ENCODE measurements at places on chromosomes 13 and 19.

DNA sequence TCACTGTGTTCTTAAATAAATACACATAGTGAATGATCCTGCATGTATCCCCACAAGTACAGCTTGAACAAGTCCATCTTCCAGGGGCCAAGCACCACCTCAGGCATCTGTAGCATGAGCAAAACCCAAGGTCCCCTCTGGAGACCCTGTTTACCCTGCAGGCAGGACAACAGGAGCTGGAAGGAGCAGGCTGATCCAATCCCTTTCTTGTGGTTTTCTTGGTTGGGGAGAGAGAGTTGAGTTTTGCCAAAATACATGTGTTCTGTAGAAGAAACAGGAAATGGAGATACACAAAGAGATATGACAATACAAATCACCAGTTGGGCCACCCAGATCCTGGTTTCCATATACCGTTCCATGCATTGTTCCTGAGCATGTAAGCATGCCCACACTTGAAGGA, 92.8 kb downstream of the SHISA2 start:
- no peak for DNase-seq

DNA sequence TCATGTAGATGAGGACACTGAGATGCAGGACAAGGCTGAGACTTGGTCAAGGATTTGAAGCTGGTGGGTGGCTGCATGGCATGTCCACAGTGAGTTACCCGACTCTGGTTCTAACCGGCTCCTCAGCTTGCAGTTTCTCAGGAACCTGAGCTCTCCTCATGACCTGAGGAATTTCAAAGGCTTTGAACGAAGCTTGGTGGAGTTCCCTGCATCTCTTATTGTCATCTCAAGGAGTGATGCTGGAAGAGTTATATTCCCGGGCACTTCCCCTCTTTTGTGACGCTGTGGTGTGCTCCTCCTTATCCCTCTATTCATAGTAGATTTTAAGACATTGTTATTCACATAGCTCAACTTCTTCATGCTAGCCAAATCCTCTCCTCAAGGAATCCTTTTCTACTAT, 500.1 kb upstream of the HTR2A start:
- no peak for DNase-seq

GRCh38 chr19:2282062-2282861, at the start of gene PEAK3:
Gene PEAK3, minus strand, starts transcription at chr19:2282175. Its CDS starts 1,244 bp downstream, at chr19:2280931.
- no peak for DNase-seq

- DNase-seq = no peak
Observed at GRCh38 chr13:77760893-77761292, 63.4 kb downstream of the SLAIN1 start.

DNA sequence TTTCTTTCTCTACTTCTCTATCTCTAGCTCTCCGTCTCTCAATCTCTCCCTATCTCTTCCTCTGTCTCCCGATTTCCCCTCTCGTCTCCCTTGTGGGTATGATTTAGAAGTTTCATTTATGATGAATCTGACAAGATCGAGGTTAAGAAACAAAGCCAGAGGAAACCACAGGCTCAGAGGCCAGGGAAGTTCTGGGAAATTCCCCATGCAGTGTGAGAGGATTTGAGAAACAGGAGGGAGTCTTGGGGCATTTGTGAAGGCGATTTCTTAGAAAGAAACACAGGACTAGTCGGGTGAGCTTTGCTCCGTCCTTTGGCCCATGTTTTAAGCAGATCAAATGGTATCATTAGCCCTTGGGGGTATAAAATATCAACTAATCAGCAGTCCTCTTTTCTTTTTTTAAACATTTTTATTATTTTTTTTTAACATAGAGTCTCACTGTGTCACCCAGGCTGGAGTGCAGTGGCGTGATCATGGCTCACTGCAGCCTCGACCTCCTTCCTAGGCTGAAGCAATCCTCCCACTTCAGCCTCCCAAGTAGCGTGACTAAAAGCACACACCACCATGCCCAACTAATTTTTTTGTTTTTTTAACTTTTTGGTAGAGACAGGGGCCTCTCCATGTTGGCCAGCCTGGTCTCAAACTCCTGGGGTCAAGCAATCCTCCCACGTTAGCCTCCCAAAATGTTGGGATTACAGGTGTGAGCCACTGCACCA, 25.8 kb downstream of the TNFSF9 start:
- no peak for DNase-seq

DNA sequence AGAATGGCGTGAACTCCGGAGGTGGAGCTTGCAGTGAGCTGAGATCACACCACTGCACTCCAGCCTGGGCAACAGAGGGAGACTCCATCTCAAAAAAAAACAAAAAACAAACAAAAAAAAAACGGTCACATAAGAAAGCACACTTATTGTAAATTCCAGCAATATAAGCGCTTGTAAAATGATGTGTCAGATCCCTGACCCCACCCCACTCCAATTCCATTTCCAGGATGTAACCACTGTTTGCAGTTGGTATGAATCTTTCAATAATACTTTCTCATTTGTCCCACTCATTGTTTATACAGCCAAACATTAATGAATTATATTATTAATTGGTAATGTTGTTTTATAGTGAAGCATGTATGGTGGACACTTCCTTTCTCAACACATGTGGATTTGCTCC, 15.9 kb upstream of the CEACAM1 start:
- DNase-seq = no peak

All from stimulated activated CD8-positive, alpha-beta memory T cell treated with anti-CD3 and anti-CD28 coated beads, Interleukin-15, amount 100 ng/mL, for 48 hours (primary cell).